ENCODE measurements at places on chromosomes 1 and 21. TPM values are rescaled to one million over a fixed set of nuclear protein-coding genes. Genes with fewer than 3 reads are reported as not detected.

- DNase-seq = no peak
Measured at GRCh38 chr1:45854724-45855123, 51.3 kb downstream of the MAST2 start.

GRCh38 chr1:36457691-36458090 lies 6.5 kb downstream of the MRPS15 start:
- DNase-seq = no peak

GRCh38 chr1:209911746-209912145 lies 26.3 kb upstream of the SYT14 start:
- DNase-seq = no peak

Gene FOXD3
- polyA plus RNA-seq = not detected

Gene MFN2
- 74.1 TPM for polyA plus RNA-seq

Data from right renal cortex interstitium (tissue), 3 donors.